ENCODE measurements at places on chromosomes 12 and 14. TPM values are rescaled to one million over a fixed set of nuclear protein-coding genes. Genes with fewer than 3 reads are reported as not detected.

DNA sequence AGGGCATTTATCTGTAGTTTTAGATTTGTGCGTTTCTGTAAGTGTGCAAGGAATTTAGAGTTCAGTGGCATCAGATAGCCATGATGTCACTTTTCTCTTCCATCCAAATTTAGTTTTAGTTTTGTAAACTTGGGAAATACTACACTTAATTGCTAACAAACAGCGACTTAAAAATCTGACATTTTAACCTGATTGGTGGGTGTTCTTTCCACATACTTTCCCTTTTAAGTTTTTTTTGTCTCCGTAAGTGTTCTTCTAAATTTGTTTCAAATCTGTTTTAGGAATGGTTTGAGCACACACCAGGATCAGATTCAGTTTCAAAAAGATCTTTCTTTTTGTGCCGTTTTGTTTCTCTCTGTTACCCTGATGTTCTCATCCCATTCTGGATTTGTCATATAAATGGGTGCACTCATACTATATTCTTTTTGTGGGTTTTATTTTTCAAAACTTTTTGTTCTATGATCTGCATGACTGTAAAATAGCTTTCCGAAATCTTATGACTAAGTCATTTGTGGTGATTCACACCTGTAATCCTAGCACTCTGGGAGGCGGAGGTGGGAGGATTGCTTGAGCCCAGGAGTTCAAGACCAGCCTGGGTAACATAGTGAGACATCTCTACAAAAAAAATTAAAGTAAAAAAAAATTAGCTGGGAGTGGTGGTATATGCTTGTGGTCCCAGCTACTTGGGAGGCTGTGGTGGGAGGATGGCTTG, 58.9 kb downstream of the FBXO34 start:
- no peak for DNase-seq

DNA sequence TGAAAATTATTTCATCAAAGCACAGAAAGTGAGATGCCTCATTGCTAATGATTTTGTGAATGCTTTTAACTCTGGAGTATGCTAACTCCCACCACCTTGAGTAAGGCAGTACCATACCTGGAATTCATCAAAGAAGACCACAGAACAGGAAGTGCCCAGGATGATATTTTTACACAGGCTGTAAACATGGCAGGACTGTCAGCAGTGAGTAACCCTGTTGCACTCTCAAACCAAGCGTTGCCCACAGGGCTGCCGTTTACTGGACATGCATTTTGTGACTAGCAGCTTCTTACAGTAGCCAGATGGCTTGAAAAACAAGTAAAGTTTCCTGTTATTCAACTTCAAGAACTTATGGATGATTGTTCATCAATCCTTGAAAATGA, 42.4 kb downstream of the RALGAPA1 start:
- peak; percentile 19 for DNase-seq

GRCh38 chr14:94383777-94384176, 4.6 kb downstream of the SERPINA1 start:
- no peak for DNase-seq

DNA sequence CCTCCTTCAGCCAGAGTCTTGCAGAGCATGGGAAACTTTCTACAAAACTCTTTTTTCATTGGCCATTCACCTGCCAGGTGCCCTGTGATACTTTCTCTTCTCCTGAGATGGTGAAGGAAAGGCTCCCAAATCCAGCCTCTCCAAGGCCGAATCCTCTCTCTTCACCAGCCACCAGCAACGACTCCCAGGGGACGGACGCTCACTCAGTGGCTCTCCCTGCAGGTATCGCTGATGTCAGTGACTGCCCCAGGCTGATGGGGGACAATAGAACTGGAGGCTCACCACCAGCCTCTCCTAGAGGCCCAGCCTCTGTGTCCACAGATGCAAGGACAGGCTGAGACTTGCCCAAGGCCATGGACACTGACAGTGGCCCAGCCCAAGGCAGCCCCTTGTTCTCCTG, 204.1 kb downstream of the BCL11B start:
- DNase-seq = no peak

- no peak for DNase-seq
These were observed 13.5 kb upstream of the TNFAIP2 start for GRCh38 chr14:103109535-103110441.

GLI1 gene
- total RNA-seq = 0.52 TPM

DNA sequence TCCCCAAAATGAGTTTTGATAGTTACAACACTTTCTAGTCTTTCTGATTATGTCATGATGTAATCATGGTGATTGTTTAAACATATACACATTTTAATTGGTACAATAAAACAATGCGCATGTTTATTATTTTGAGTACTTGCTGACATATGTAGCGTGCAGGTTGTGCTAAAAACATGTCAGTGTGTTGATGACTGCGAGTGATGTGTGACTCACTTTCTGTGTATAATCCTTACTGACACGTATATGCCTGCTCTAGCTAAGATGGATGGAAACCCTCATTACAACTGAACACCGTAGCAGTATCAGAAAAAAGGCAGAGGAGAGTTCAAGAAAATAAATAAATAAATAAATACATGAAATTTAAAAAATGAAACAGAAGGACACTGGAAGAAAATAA, 1552.4 kb upstream of the FLRT2 start:
- DNase-seq = no peak

DNA sequence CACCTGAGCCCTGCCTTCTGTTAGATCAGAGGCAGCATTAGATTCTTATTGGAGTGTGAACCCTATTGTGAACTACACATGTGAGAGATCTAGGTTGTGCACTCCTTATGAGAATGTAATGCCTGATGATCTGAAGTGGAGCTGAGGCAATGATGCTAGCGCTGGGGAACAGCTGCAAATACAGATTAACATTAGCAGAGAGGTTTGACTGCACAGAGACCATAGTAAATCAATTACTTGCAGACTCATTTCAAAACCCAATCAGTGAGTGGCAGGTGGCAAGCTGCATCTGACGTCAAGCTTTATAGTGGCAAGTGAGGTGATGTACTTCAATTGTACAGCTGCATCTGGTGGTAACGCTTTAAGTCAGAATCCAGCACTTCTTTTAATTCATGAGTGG, 141.6 kb downstream of the GPHN start:
- DNase-seq = no peak

TROAP gene
- 111 TPM for total RNA-seq

GPR132 gene
- total RNA-seq = 44.2 TPM

- no peak for DNase-seq
These were observed 145.3 kb downstream of the SSPN start for GRCh38 chr12:26340649-26341048.

DNA sequence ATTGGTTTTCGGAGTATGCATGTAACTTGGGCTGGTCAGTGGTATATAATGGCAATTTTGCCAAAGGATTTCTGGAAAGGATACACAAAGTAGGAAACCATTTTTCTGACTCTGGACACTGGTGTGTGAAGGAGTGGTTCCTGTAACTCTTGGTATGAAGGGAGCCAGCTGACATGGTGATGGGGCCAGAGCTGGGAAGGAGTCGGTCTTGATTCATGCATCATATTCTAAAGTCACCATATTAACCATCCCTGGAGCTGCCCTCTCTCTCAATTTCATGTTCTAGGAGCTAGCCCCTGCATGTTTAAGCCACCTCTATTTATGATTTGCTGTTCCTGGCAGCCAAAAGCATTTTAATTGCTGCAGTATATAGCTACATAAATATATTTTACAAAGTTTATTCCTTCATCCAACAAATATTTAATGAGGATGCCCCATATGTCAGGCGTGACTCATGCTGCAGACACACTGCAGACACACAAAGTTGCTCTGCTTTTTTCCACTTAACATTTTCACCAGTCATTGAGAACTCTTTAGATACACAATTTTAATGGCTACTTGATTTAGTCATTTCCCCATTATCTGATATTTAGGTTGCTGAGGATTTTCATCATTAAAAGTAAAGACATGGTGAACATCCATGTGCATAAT, 78.7 kb upstream of the PSMC1 start:
- DNase-seq = no peak

GRCh38 chr12:57944313-57945023, 3.1 kb downstream of the ATP23 start:
- DNase-seq = no peak

- no peak for DNase-seq
These were observed 136.1 kb downstream of the FGD4 start for GRCh38 chr12:32535288-32535999.

DNA sequence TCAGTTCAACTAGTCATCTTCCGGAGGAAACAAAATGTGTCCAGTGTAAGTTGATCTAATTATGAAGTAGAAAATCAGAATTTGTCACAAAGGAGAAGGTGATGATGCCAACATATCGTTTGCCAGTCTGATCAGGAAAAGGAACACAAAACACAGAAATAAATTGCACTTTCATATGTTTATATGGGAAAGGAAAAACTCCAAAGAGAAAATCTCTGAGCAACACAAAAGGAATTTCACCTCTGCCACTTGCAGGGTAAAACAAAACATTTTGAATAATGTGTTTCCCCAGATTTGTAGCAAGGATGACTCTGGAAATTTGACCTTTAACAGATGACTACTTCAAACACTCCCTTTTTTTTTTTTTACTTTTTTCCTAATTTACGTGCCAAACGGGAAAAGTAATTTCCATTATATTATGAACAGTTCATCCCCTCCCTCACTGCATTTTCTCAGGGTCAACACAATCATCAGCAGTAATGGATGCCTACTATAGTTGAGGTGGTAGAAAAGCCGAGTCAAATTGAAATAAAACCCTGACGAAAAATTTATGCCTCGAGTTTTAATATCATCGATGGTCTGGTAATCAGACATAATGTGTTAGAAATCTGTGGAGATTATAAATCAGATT, 25.6 kb downstream of the MGAT4C start:
- DNase-seq = no peak

LYZ gene
- not detected for total RNA-seq

- DNase-seq = no peak
These were observed 88.3 kb upstream of the AMN1 start for GRCh38 chr12:31817120-31817519.

GRCh38 chr14:21033133-21033698, 1.4 kb downstream of the RNASE13 start:
- DNase-seq = no peak

PLBD2 gene
- 12.7 TPM for total RNA-seq

RPGRIP1 gene
- total RNA-seq = not detected

DNA sequence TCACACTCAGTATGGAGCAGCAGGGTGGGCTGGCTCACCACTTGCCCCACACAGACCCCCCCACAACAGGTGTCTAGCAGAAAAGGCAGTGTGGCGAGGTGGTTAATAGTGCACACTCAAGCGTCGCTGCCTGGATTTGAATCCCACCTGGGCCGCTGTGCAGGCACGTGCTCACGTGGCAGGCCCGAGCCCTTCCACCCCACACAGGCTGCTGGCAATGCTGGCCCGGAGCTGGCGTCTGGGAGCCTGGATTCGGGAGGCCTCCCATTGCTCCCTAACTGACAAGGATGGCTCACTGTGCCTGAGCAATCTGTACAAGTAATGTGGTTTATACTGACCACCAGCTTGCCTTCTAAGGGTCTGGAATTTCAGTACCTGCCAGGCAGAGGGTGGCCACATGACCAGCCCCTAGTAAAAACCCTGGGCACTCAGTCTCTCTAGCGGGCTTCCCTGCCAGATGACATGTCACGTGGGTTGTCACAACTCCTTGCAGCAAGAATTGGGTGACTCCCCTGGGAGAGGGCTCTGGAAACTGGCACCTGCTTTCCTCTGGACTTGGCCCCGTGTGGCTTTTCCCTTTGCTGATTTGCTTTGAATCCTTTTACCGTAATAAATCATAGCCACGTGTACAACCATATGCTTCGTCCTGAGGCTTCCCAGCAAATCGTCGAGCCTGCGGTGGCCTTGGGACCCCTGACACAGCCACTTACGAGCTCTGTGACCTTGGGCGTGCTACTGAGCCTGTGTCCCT, 72.8 kb downstream of the SCARB1 start:
- no peak for DNase-seq

Measured in activated CD4-positive, alpha-beta T cell treated with anti-CD3 and anti-CD28 coated beads, Interleukin-2, amount 10 ng/mL, durations not matched to agents 7 days and 5 days (primary cell).